ENCODE measurements at places on chromosomes 3 and 15.

DNA sequence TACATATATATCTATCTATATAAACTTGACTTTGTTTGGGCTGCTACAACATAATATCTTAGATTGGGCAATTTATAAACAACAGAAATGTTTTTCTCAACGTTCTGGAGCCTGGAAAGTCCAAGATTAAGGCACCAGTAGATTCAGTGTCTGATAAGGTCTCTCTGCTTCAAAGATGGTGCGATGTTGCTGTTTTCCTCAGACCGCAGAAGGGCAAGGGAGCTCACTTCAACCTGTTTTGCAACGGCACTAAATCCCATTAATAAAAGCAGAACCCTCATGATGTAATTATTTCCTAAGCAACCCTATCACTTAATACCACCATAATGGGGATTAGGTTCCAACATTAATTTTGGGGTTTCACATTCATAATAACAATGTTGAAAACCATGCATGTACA is 1134.8 kb downstream of the NSUN3 start:
- no peak for DNase-seq

- no peak for DNase-seq
Observed at GRCh38 chr3:105214590-105214989, 152.1 kb upstream of the ALCAM start.

DNA sequence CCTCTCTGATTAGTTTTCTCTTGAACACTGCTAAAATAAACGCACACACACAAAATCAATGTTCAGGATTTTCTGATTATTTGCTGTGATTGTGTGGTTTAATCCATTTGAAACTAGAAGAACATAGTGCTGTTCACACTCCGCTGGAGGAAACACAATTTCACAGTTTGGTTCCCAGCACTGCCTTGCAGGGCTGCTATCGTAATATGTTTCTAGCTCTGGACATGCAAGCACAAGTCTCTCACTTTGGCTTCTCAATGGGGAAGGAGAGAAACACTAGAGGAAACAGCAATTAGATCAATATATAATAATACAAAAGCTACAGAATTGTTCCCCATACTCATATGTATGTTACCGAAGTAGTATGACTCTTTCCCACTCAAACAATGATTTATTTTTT is 299.5 kb downstream of the NSUN3 start:
- no peak for DNase-seq

- DNase-seq = no peak
Observed at GRCh38 chr3:42505128-42505848, 2.8 kb downstream of the VIPR1 start.

GRCh38 chr3:36542186-36542585 is 161.9 kb downstream of the STAC start:
- DNase-seq = no peak

DNA sequence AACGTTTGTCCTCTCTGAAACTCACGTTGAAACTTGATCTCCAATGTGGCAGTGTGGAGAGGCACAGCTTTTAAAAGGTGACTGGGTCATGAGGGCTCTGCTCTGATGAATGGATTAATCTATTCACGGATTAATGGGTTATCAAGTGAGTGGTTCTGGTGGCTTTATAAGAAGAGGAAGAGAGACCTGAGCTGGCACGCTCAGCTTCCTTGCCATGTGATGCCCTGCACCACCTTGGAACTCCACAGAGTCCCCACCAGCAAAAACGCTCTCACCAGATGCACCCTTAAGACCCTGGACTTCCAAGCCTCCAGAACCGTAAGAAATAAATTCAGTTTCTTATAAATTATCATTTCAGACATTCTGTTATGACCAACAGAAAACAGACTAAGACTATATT is 2.6 kb downstream of the PPP1R2 start:
- no peak for DNase-seq

DNA sequence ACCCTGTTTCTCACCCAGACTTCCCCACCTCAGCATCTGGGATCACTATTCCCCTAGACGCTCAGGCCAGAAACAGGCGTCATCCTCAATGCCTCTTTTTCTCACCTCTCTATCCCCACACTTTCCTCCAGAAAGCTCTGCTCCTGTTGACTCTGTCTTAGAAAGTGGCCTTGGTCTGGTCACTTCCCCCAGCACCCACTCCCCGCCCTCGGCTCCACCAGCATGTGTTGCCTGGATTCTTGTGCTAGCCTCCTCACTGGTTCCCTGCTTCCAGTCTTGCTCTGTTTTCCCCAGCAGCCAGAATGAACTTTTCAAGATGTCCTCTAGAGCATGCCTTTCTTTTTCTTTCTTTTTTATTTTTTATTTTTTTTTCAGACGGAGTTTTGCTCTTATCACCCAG is 39.7 kb upstream of the ESYT3 start:
- DNase-seq = no peak

GRCh38 chr3:52939600-52939999 is 42.3 kb upstream of the STIMATE start:
- no peak for DNase-seq

DNA sequence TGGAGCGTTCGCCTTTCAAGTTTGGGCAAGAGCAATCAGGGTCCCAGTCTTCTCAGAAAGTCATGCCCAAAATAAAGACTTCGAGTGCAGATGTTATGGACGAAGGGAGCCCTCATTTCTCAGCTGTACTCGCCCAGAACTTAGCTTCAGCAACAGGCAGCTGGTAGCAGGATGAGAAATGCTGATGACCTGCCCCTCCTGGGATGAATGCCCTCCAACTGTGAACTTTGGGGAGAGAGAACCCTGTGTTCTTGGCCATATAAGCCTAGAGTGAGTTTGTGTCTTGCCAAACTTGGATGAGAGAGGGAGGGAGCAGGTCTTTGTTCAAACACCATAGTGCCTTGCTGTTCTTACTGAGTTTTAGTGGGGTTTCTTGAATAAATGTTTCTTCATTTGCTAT is 400.3 kb downstream of the LRTM1 start:
- DNase-seq = no peak

GRCh38 chr15:61141497-61142125 is 87.5 kb downstream of the RORA start:
- DNase-seq = no peak

DNA sequence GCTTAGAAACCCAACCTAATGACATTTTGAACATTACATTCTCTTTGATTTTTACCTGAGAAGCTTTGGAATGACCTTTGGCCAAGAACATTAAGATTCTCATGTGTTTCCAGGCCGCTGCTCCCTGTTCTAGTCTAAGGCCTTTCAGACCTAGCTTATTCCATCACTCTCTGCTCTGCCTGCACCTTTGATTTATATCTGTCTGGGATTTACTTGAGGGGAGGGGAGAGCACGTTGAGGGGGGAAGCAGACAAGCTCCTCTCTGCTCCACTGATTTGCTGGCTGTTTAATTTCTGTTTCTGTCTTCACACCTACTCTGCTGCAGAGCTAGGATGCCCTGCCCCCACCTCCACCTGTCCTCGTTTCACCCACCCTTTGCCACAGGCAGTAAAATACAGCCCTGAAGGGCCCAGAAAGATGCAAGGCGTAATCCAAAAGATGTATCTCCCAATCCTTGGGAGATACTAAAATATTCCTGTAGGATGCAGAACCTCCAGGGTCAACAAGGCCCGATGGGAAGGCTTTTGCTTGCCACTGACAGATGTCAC is 429.8 kb downstream of the EPHB1 start:
- no peak for DNase-seq

DNA sequence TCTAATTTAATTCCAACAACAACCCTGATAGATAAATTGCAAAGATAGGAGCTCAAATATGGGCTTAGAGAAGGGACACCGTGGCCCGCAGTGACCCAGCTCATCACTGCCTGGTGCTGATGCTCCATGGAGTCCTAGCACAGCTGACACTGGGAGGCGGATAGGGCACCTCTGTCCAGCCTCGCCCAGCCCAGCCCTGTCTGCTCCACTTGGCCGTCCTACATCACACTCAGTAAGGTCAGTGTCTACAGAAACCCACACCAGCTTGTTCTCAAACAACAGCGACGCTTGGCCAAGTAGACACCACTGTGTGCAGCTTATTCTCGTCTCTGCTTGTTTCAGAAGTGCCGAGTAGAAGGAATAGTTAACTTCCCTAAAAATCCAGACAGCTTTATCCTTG is 33.9 kb downstream of the GABRB3 start:
- DNase-seq = no peak

GRCh38 chr3:24340161-24340560 is 154.5 kb downstream of the THRB start:
- no peak for DNase-seq

- DNase-seq = no peak
Observed at GRCh38 chr15:85540085-85540797, 159.8 kb downstream of the AKAP13 start.

DNA sequence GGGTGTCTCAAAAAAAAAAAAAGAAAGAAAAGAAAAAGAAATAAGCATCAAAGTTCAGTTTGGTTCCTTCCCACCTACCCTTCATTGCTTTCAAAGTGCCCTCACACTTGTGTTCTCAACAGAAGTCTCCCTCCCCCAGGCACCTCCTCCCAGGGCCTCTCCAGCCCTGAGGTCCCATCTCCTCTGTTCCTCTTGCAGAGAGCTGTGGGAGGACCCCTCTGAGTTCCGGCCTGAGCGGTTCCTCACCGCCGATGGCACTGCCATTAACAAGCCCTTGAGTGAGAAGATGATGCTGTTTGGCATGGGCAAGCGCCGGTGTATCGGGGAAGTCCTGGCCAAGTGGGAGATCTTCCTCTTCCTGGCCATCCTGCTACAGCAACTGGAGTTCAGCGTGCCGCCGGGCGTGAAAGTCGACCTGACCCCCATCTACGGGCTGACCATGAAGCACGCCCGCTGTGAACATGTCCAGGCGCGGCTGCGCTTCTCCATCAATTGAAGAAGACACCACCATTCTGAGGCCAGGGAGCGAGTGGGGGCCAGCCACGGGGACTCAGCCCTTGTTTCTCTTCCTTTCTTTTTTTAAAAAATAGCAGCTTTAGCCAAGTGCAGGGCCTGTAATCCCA is 6.1 kb downstream of the CYP1A2 start:
- no peak for DNase-seq

GRCh38 chr3:78455712-78456433 is 1311.9 kb downstream of the ROBO1 start:
- DNase-seq = no peak

- no peak for DNase-seq
Observed at GRCh38 chr3:141860766-141861513, 15.5 kb upstream of the ATP1B3 start.

DNA sequence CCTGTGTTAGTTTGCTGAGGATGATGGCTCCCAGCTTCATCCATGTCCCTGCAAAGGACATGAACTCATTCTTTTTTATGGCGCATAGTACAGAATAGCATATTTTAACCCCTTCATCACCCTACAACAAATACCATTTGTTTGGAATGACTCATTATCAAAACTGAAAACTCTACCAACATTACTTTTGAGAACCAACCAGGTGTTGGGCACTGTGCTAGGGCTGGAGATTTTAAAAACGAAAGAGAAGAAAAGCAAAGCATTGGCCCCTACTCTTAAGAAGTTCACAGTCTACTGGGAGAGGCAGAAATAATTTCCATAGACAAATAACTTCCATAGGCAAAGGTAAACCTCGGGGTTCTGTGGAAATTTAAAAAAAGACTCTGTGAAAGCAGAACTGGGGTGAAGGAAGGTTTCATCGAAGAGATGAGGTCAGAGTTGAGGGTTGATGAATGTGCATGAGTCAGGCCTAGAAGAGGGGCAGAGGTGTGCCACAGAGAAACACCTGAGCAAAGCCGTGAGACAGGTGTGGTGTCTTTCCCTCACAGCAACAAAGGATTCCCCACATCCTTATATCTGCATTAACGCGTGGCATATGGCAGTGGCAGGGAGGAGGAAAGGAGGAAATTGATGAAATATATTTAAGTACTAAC is 51.0 kb downstream of the MCF2L2 start:
- no peak for DNase-seq

DNA sequence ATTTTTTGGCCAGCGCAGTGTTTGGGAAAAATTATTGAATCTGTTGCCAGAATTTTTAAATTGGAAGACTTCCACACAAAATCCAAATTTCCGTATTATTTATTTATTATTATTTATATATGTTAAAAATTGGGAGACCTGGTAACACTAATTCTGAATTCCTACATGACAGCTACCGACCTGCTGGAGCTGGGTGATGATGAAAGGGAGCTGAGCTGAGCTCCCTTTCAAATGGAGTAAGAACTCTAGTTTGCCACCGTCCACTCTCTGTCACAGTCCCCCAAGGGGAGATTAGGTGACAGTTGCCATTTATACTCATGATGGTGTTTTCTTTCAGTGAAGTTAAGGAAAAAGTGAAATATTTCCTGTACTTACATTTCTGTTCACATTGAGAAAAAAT is 1.4 kb downstream of the CRTC3 start:
- no peak for DNase-seq

DNA sequence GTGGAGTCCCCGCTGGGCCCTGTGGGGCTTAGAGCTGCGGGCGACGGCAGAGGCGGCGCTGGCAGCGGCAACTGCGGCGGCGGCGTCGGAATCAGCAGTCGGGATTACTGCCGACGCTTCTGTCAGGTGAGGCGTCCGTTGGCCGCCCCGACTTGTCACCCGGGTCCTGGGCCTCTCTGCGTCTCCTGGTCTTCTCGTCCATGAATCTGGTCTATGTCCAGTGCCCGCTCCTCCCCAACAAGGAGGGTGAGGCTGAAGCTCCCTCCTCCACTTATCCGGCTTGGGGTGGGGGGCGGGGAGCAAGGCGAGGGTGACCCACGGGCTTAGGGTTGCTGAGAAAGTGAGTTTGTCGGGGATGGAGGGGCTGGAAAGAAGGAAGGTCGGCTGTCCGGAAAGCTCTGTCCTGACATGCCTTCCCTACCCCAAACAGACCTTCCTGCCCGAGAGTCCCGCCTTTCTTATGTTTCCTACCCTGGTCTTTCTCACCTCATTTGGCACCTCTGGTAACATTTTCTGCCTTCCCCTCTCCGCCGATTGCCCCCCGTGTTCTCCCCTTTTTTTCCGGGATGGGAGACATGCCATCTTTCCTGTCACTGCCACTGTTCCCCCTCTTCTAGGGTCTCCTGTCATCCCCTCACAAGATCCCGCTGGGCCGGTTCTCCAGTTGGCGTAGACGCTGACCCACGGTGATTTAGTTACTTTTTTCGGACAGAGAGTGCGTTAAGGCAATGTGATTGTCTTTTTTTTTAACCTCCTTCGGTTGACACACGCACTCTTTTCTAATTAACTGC is 520 bp downstream of the ZNF654 start:
- no peak for DNase-seq

DNA sequence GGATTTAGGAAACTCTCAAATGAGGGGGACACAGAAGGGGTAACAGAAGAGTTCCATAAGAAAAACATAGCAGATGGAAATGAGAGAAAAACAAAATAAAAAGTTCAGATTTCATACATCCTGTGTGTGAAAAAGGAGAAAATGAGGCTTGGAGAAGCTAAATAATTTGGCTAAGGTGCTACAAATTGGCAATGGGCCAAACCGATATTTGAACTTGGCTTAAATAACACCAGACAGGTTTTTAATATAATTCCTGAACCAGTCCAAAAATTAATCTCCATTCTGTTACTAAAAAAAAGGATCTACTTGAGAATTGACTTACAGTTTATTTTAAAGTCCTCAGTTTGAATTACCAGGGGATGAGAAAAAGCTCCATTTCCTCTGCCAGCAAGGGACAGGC is 342.9 kb upstream of the DPH6 start:
- no peak for DNase-seq
